Heart left ventricle (tissue), 16 donors: ENCODE measurements at places on chromosomes 11 and 22. TPM values are rescaled to one million over a fixed set of nuclear protein-coding genes. Genes with fewer than 3 reads are reported as not detected.
A peak's percentile ranks its signal among the peaks of the same experiment; 100 is the strongest.

DNA sequence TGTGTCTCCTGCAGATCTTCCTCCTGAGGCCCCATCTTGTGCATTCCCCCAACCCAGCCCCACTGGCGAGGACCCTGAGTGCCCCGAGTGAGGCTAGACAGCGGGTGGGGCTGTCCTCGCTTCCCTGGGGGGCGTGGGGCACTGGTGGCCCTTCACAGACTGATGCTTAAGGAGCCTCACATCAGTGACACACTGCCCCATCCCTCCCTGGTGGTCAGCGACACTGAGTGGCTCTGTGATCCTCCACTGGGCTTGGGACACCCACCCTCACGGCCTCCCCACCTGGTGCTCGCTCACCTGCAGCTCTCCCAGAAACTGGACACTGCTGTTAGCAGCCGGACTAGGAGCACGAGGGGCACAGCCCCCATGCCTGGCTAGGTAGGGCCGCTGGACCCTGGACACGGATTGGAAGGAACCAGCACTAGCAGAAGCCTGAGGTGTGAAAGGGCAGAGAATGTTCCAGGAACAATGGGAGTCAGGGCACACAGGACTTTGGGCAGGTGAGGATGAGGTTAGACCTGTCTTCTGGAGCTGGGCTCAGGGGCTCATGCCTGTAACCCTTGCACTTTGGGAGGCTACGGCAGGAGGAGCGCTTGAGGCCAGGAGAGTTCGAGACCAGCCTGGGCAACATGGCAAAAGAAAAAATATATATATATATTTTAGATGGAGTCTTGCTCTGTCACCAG lies 23.2 kb upstream of the TXNRD2 start:
- H3K4me1 ChIP-seq = peaks cover 20% of the 10 kb centered on the region
- peaks cover 71% of the 10 kb centered on the region for H3K36me3 ChIP-seq
- no peak overlapping the region for H3K4me3 ChIP-seq
- no peaks in the 10 kb centered on the region for H3K27me3 ChIP-seq
- no peak for DNase-seq

DNA sequence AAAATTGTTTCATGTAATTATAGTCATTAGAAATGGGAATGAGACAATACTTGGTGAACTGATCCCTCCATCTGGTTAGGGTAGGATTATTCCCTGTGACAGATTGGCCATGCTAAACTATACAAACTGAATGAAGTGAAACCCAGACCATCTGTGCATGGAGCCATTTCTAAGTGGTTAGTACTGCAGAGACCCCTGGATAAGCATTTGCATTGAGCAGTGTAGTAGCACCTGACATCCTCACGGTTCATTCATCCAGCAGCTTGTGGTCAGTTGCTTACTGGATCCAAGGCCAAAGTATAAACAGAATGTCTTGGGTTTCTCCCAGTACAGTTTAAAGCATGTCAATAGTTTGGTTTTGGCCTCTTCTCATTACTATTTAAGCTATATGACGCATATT lies 93.8 kb upstream of the ARHGAP42 start:
- no peak for DNase-seq
- H3K36me3 ChIP-seq = no peaks in the 10 kb centered on the region
- no peak overlapping the region for H3K4me3 ChIP-seq
- no peaks in the 10 kb centered on the region for H3K27me3 ChIP-seq
- H3K4me1 ChIP-seq = no peaks in the 10 kb centered on the region

- no peaks in the 10 kb centered on the region for H3K27me3 ChIP-seq
- H3K27ac ChIP-seq = no peak overlapping the region
- H3K36me3 ChIP-seq = no peaks in the 10 kb centered on the region
- no peak for DNase-seq
- no peak overlapping the region for H3K4me3 ChIP-seq
- peaks cover 10% of the 10 kb centered on the region for H3K4me1 ChIP-seq
Measured at GRCh38 chr11:62430425-62430824, 11.6 kb downstream of the SCGB1A1 start.

DNA sequence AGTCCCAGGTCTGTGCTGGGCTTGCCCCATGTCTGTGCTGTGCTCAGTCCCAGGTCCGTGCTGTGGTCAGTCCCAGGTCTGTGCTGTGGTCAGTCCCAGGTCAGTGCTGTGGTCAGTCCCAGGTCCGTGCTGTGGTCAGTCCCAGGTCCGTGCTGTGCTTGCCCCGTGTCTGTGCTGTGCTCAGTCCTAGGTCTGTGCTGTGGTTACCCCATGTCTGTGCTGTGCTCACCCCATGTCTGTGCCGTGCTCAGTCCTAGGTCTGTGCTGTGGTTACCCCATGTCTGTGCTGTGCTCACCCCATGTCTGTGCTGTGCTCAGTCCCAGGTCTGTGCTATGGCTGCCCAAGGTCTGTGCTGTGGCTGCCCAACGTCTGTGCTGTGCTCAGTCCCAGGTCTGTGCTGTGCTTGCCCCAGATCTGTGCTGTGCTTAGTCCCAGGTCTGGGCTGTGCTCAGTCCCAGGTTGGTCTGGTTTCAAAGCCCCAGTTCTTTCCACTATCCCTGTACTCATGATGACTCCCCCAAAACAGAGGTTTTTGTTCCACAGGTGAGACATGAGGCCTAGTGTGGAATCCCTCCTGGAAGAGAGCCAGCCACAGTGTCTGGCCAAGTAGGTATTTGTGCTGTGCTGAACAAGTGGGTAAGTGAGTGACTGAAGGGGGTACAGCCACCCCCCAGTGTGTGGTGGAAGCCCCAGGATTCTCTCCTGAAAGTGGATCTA lies 34.8 kb downstream of the IRAG1 start:
- DNase-seq = no peak
- peak overlapping the region; percentile 83 for H3K27ac ChIP-seq
- H3K27me3 ChIP-seq = no peaks in the 10 kb centered on the region
- peaks cover 16% of the 10 kb centered on the region for H3K4me1 ChIP-seq
- no peaks in the 10 kb centered on the region for H3K36me3 ChIP-seq

GRCh38 chr11:9130297-9130696 lies 38.9 kb upstream of the SCUBE2 start:
- H3K4me1 ChIP-seq = no peaks in the 10 kb centered on the region
- no peak overlapping the region for H3K4me3 ChIP-seq

DNA sequence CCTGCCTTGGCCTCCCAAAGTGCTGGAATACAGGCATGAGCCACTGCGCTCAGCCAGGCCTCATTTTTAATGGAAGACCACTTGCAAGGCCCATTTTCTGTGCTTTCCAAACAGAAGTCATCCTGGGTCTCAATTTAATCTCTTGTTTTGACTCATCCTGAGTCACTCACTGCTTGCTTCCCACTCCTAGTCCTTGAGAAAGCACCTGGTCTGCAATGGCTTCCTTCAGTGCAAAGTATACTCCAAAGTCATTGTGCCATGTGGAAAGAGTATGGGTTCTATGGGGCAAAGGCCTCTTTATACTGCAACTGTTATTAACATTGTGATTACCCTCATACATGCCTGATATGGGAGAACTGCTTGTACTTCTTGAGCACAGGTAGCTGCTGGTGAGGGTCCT lies 18.3 kb upstream of the SLC5A1 start:
- no peaks in the 10 kb centered on the region for H3K27me3 ChIP-seq
- no peak for DNase-seq
- no peaks in the 10 kb centered on the region for H3K36me3 ChIP-seq
- H3K27ac ChIP-seq = no peak overlapping the region
- no peak overlapping the region for H3K4me3 ChIP-seq

DNA sequence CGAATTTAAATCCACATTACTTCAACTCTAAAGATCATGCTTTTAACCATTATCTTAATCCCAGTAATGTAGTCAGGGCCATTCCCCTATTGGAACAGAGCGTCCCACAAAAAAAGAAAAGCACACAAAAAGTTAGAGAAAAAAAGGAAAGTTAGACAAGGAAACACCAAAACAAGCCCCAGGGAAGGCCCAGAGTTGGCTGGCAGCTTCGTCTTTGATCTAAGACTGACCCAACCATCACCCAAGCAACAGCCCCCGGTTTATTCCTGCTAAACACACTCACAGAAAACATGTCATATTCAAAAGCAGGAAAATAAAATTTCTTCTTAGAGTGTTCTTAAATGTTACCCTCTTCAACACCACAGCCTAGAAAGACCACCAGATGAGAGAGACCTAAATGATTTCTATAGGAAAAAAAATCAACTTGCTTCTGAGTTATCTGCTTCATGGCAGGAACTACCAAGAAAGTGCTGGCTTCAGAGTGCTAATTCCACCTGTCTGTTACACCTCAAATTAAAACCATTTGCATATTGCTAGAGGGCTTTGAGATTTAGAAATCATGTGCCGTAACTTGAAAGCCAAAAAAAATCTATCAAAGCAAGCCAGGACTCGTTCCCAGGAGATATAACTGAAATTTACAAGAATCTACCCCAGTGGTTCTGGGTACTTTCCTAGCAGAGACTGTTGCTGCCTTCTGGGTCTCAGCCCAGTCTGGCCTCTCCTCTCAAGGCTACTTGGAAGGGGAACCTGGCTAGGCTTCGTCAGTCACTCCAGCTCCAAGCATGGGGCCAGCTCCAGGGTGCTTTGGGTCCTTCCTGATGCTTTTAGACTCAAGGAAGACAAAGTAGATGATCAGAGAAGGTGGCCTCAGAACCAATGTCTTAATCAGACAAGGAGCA lies 31.2 kb downstream of the POU2AF3 start:
- no peaks in the 10 kb centered on the region for H3K27me3 ChIP-seq
- H3K4me1 ChIP-seq = peaks cover 33% of the 10 kb centered on the region
- DNase-seq = no peak
- H3K27ac ChIP-seq = no peak overlapping the region
- H3K4me3 ChIP-seq = no peak overlapping the region
- no peaks in the 10 kb centered on the region for H3K36me3 ChIP-seq

- no peak overlapping the region for H3K4me3 ChIP-seq
- peaks cover 48% of the 10 kb centered on the region for H3K36me3 ChIP-seq
- no peak for DNase-seq
- H3K27me3 ChIP-seq = no peaks in the 10 kb centered on the region
Measured at GRCh38 chr11:116890607-116891006, 53.2 kb upstream of the APOA1 start.

DNA sequence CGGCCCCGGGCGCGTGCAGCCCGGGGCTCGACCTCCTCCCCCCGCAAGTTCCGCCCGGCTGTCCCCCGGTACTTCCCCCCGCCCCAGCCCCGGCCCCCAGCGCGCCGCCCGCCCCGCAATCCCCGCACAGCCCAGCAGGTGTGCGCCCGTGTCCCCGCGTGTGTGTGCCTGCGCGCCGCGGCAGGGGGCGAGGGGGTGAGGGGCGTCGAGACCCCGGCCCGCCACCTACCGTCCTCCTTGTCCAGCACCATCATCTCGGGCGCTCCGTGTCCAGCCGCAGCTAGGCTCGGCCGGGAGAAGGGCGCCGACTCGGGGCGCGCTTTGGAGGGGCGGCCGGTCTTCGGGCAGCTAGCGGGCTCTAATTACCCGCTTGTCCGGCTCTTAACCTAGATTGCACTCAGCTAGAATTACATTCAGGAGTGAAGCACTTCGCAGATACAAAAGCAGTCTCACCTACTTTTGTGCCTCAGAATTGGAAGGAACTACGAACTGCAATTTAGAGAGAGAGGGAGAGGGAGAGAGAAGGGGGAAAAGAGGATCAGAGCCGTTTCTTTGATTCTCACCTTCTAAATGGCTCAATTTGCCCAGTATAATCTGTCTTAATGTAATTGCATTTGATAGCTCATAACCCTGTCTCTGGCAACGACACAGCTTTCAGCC lies 439 bp downstream of the LMO1 start:
- DNase-seq = no peak
- peaks cover 4% of the 10 kb centered on the region for H3K4me1 ChIP-seq
- H3K27ac ChIP-seq = no peak overlapping the region
- H3K4me3 ChIP-seq = peak overlapping the region; percentile 25
- peaks cover 41% of the 10 kb centered on the region for H3K27me3 ChIP-seq

GRCh38 chr11:119885067-119885466 lies 156.1 kb upstream of the NECTIN1 start:
- no peaks in the 10 kb centered on the region for H3K4me1 ChIP-seq
- no peak overlapping the region for H3K27ac ChIP-seq
- no peaks in the 10 kb centered on the region for H3K36me3 ChIP-seq
- DNase-seq = no peak
- no peak overlapping the region for H3K4me3 ChIP-seq

- no peak overlapping the region for H3K27ac ChIP-seq
- H3K36me3 ChIP-seq = no peaks in the 10 kb centered on the region
- no peak overlapping the region for H3K4me3 ChIP-seq
Measured at GRCh38 chr22:19776433-19777031, 16.0 kb downstream of the TBX1 start.

DNA sequence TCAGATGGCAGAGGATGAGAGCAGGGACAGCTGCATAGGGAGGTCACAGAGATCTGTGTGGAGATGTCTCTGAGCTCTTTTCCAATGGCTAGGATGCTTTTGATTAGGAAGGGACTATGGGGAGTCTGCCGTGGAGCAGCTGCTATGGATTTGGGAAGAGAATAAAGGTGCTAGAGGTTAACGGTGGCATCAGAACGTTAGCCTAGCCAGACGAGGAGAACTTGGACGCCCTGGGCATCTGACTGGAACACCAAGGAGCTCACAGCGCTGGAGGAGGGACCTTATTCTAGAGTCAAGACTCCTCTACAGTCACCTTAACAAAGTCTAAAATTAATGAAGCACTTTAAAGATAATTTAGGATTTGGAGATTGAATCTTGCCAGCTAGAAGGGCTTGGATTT lies 157.2 kb upstream of the B3GAT1 start:
- no peaks in the 10 kb centered on the region for H3K4me1 ChIP-seq
- no peak overlapping the region for H3K4me3 ChIP-seq
- peaks cover 24% of the 10 kb centered on the region for H3K27me3 ChIP-seq
- no peak overlapping the region for H3K27ac ChIP-seq

DNA sequence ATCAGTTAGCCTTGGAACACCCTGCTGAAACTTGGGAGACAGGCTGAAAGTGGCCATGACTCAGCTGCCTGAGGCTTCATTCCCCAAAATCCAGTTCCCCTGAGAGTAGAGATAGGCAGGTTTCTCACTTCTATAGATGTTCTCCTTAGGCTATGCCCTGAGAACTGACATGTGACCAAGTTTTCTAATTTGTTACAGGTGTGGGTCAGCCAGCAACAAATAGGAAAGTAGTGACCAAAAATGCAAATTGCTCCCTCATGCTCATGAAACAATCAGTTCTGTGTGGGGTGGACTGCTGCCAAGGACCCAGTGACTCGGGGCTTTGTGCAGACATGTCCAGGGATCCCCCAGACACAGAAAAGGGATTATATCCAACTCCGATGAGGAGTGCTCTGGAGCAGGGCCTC lies 7.3 kb upstream of the CCDC15 start:
- no peak overlapping the region for H3K4me3 ChIP-seq
- H3K27ac ChIP-seq = no peak overlapping the region
- H3K36me3 ChIP-seq = no peaks in the 10 kb centered on the region
- no peaks in the 10 kb centered on the region for H3K27me3 ChIP-seq
- no peak for DNase-seq
- no peaks in the 10 kb centered on the region for H3K4me1 ChIP-seq

The C11orf42 gene
- not detected for polyA plus RNA-seq
